NCI-H2081 (cell line): ENCODE measurements at places on chromosomes 7 and 10.

- no peak for DNase-seq
These were observed 62.5 kb upstream of the ATRNL1 start for GRCh38 chr10:115030483-115031200.

DNA sequence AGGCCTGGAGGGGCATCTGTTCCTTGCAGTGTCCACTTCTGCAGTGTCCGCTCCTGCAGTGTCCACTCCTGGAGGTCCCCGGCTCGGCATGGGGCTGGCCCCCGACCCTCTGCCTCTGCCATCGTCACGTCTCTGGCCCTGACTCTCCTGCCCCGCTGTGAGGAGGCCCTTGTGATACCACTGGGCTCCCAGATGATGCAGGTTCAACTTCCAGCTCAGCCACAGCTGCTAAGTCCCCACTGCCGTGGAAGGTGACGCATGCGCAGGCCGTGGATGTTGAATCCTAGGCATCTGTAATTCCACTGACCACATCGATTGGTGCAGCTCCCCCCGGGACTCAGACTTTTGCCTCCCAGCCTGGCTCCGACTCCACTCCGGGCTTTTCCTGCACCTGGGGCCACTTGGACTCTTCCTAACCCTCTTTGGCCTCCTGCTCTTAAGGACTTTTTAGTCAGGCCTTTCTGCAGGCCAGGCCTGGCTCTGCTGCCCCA is 95.1 kb downstream of the GLRX3 start:
- no peak for DNase-seq

- DNase-seq: no peak
These were observed 168.6 kb upstream of the ZMIZ1 start for GRCh38 chr10:78899996-78900714.

GRCh38 chr10:43785252-43785651 is 136.6 kb upstream of the ZNF32 start:
- no peak for DNase-seq

- DNase-seq: no peak
These were observed 215.4 kb upstream of the LRGUK start for GRCh38 chr7:133911724-133912123.

DNA sequence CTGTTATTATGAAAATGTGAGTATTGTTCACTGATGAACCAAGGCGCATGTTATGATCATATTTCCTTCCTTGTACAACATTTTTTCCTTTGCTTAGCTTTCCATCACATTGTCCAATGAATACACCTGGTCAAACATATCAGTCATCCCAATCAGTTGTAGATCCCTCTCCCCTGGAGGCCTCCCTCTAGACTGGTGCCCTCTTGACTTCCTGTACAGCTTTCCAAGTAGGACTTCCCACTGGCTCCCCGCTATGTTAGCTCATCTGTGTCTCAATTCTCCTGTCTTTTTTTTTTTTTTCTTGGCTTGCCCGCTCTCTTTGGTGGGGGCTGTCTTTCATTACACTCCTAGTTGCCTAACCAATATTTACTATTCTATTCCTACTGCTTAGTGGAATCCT is 214.2 kb upstream of the NPY start:
- peak; percentile 6 for DNase-seq

DNA sequence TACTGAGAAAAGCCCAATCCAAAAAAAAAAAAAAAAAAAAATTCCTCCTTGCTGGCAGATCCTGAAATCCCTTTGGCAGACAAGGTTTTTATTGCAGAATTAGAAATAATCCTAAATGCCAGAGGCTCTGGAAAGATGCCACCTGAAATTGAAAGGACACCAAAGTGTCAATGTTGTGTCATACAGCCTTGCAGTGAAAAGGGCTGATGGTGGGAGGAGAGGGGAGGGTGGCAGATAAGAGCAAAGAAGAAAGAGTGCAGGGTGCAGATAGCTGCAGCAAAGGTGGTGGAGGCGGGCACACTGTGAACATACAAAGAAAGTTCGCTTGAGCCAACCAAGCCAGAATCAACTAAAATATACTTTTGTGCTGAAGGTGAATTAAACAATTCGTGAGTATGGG is 8.2 kb upstream of the OPTN start:
- no peak for DNase-seq

DNA sequence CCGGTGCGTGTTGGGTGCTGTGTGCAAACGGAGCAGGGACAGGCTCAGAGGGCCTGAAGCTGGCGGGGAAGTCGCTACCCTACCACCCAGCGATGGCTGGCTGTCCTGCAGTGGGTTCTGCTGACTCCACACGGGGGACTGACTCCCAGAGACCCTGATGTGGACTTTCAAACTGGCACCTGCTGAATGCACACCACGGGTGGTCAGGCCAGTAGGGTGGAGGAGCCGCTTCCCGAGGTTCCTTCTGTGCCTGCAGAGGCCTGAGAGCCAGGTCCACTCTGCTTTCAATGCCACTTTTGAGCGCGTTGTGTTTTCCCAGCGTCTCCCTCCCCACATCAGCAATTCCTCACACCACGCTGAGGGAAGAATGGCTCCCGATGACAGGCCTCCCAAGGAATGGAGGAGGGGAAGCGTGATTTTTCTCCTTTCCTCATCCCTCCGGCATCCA is 135.3 kb downstream of the ADARB2 start:
- DNase-seq: no peak

DNA sequence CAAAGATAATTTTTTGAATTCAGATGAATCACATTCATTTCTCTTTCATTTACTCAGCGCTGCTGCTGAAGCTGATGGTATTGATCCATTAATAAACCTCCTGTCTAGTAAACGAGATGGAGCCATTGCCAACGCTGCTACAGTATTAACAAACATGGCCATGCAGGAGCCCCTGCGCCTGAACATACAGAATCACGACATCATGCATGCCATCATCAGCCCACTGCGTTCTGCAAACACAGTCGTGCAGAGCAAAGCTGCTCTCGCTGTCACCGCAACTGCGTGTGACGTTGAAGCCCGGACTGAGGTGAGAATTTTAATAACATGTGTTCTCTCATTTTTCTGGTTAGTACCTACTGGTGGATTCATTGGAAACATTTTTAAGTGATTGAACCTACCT is 70.2 kb downstream of the ARMC3 start:
- no peak for DNase-seq

- no peak for DNase-seq
These were observed 133.3 kb upstream of the HGF start for GRCh38 chr7:81903115-81903514.

GRCh38 chr10:133109711-133110110 is 22.0 kb downstream of the ADGRA1 start:
- no peak for DNase-seq

GRCh38 chr10:109902992-109903947 is 20.0 kb downstream of the XPNPEP1 start:
- no peak for DNase-seq

DNA sequence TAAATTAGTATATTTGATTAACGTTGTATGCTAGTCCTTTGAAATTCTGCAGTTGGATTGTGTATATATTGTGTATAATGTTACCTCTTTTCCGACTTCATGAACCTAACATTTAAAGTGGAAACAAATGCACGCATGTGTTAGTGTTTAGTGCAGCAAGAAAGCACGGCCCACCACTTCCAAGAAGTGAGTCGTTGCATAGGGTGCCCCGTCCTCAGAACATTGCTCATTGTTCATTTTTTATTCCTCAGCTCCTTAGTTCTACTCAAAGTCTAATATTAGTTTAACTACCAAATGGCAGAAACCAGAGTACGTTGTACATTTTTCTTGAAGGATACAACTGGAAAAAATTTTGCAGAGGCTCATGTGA is 407.6 kb downstream of the AUTS2 start:
- DNase-seq: no peak

- no peak for DNase-seq
These were observed 285.7 kb downstream of the RPS24 start for GRCh38 chr10:78319371-78319770.

- DNase-seq: no peak
These were observed 348.5 kb downstream of the KCNMA1 start for GRCh38 chr10:77289027-77289501.

DNA sequence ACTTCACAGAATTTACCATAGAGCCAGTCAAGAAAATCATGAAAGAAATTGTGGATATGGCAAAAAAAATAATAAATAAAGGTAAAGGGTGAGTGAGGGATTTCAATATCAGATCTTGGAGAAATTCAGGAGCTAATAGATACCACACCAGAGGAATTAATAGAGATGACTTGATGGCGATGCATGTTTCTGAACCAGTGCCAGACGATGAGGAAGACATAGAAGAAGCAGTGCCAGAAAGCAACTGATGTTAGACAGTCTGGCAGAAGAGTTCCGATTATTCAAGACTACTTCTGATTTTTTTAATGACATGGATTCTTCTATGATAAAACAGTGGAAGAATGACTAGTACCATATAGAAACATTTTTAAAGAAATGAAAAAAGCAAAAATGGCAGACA is 314.7 kb downstream of the BICC1 start:
- DNase-seq: no peak

DNA sequence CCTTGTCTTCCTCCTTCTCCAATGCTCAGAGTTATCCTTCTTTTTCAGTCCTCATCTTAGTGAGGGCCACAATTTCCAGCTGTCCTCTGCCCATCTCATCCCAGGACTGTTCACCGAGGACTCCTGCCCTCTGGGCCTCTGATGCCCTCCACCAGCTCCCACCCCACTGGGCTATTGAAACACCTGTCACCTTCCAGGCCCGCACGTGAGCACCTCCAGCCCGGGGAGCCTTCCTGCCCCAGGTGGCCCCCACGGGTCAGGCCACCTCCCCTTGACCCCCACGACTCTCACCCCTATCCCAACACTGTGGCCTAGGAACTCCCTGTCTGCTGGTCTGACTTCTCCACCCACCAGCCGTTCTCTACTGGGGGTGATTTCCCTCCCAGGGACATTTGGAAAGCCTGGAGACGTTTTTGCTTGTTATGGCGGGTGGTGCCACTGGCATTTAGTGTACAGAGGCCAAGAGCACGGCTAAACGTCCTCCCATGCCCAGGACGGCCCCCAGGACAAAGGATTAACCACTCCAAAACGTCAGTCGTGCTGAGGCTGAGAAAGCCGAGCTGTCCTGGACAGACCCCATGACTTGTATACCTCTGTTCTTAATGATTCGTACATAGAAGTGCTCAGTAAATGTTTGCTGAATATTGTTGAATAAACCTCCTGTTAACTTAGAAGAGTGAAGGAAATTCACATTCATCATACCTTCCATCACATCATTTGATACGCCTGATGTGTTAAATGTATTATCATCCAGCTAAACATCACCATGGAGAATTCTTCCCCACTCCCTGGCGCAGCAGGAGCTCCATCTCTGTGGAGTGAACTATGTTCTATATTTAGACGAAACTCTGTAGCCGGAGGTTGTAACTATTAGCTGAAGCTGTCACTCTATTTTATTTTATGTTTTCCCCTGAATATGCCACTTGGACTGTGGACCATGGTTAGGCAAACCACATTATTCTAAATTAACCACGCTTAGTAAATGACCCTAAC is 270.1 kb upstream of the SHH start:
- no peak for DNase-seq

DNA sequence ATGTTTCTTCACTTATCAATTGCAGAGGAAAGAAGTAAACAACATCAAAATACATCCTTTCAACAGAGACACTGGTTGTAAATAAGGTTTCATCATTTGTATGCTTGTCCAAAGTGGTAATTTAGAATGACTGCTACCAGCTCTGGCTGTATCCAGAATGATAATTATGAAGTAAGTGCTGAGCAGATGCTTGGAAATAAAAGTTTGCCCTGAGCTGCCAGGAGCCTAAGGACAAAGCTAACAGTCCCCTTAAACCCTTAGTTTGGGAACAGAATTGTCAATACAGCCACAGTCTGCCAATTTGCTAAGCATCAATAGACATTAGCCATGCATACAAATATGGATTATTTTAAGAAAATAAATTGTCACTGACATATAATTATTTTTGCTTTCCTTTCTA is 147.0 kb upstream of the SLC13A1 start:
- no peak for DNase-seq

GRCh38 chr10:102580230-102580629 is 64.0 kb upstream of the TRIM8 start:
- DNase-seq: no peak

DNA sequence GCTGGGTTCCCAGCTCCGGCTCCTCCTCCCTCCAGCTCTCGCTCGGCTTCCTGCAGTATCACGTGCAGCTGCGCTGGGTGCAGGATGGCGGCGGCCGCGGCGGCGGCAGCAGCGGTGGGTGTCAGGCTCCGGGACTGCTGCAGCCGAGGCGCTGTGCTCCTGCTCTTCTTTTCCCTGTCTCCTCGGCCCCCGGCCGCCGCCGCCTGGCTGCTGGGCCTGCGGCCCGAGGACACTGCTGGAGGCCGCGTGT is at the start of gene CNNM1:
TSS of gene CNNM1 (plus strand) at position 53 of the 250 bp plus-strand sequence. CDS start at position 85, 32 bp downstream.
- DNase-seq: peak; percentile 63

DNA sequence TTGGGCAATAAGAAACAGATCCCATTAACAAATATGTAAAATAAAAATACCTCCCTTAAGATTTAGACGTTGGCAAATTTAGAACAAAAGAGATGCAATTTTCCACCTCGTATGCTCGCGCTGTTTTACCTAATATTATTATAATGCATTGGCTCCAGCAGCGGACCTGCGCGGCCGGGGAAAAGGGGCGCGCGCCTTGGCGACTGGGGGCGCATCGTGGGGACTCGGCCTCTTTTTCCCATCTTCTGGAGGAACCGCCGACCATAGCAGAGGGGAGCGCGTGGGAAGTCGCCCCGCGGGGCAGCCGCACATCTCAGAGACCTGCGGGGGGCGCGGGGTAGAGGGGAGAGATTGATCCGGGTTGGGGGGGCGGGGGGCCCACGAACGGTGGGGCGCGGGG is 139.4 kb upstream of the MKI67 start:
- no peak for DNase-seq

DNA sequence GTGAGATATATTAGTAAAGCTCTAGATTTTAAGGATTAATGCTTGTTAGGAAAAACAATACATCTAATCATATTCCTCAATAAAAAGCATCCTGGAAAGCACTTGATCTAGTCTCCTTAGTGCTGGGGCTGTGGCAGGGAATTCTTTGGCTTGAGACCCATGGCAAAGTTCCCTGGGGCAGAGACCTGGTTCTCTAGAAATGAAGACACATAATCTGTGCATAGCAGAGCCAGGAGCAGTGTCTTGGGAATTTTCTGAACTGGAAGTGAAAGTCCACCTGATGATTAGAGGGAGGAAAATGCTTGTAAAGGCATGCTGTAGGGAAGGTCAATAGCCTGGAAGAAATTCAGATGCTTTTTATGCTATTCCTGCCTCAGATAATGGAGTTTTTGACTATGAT is 247.4 kb downstream of the CDK14 start:
- DNase-seq: no peak

DNA sequence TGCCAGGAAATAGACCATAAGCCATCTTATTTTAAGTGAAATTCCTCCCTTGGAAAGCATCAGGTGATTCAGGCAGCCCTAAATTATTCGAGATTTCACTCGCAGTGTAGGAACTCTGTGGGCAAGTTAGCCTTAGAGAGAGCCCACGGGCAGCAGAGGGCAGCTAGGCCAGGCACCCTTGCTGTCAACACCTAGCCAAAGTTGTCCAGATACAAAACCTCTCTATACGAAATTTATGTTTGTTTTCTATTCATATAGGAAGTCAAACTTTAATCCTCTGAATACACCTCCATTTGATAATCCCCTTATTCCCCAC is 1043.5 kb downstream of the GATA3 start:
- DNase-seq: no peak

GRCh38 chr10:4546500-4546899 is 279.5 kb upstream of the AKR1E2 start:
- DNase-seq: no peak
